ENCODE measurements at places on chromosomes 2 and 18.

DNA sequence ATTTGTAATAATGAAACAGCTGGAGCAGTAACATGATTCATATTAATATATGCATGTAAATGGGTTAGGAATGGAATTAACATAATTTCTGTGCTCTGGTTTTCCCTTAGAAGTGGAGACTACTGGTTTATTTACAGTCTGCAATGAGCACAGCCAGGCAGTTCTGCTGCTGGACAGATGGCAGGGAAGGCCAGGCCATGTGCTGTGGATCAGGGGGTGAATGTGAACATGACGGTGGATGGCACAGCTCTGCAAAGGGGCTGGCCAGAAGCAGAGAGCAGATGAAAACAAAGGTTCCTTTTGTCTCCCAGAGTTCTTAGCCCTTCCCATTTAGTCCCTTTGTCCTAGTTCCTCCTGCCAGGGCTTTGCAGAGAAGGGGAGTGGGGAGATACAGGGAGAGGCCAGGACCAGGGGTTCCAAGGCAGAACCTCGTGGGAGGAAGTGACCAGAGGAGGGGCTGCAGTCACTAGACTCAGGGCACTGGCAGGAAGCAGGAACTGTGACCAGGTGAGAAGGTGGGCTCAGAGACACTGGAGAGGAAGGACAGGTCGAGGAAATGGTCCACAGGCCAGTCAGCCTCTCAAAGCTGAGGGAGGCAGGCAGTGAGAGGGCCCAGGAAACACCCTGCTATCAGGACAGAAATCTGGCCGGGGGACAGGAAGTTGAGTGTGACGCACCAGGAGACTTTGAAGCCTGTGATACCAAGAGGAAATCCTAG lies 112.9 kb upstream of the ATP8B1 start:
- DNase-seq, result peak; percentile 47

- DNase-seq, result no peak
These were observed 616.5 kb downstream of the NRXN1 start for GRCh38 chr2:50415392-50415791.

DNA sequence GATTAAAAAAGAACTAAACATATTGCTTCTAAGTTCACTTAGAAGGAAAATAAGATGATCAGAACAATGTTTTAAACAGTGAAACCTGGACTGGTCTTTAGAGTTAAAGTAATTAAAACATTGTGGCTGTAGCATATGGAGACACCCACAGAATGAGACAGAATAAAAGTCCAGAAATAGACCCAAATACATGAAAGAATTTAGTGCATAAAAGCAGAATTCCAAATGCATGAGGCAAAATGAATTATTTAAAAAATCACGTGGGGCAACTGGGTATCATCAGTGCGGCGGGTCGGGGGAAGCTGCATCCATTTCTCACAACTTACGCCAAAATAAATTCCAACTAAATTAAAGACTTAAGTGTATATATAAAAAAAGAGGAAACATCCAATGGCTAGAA lies 12.1 kb downstream of the RNF149 start:
- DNase-seq, result no peak

- no peak for DNase-seq
These were observed 19.8 kb upstream of the NFU1 start for GRCh38 chr2:69456950-69457445.

DNA sequence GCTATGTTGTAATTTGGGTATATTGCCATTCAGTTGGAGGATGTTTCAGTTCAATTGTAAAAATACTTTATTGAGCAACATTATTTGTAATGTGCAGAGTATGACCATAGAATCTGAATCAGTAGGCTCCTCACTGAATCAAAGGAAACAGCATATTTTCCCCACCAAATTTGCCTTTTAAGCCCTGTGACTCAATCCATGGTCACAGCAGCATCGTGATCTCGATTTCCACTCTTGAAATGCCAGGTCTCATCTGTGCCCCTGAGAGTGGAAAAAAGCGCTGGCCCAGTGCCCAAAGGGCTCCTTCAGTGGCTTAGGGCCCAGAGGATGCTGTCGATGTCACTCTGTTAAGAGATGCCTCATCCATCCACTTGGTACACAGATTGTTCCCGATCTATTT lies 57.5 kb downstream of the FHOD3 start:
- no peak for DNase-seq

- DNase-seq, result no peak
These were observed 209.9 kb downstream of the TNS1 start for GRCh38 chr2:217792626-217793527.

GRCh38 chr2:54638774-54639187 lies 84.7 kb upstream of the EML6 start:
- no peak for DNase-seq

DNA sequence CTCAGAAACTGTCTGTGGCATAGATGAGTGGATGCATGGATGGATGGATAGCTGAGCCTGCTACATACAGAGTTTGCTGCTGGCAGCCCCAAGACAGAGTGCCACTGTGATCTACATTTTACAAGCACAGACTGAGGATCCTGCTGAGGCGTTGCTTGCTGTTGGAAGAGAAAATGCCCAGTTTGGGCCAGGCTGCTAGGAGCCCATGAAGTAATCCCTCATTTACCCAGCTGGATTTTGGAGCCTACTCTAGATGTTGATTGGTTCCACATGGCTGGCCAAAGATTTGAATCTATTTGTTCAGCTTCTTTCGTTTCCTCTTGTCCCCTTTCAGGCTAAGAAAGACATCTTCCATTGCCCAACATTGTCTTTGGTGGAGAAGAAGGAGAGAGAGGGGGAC lies 261.3 kb downstream of the CLIP4 start:
- DNase-seq, result peak; percentile 26

DNA sequence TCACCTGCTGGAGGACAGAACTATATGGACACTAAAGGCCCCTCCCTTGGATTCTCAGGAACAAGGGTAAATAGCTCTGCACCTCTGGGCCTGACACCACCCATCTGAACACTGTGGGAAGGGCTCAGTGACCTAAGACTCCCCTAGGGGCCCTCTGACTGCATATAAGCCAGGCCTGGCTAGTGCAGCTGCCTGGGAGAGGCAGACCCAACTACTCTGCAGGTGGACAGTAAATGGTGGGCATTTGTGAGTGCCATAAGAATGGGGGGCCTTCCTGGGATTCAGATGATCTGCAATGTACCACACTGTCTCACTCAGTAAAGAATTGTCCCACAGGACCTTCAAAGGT lies 11.2 kb upstream of the WIPF1 start:
- no peak for DNase-seq

DNA sequence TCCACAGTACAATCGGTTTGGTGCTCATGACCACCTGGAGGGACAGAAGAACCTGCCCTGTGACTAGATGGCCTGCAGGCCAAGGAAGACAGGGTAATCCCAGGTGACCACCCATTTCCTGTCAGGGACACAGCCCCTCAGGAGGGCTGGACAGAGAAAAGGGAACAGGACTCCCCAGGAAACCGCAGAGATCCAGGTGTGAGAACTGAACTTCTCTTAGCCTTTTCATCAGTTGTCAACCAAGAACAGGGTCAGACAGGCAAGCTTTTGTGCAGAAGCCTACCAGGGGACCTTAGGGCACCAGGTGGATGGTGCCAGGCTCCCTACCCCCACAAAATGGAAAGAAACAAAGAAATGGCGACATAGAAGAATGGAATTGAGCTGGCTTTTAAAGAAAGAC lies 132.3 kb downstream of the HDAC4 start:
- no peak for DNase-seq

GRCh38 chr2:233802132-233802815 lies 24.1 kb downstream of the MROH2A start:
- no peak for DNase-seq

Data from DMS79 treated with DMSO at 0.1 percent for 48 hours (cell line).